Amygdala (tissue), 56 donors: ENCODE measurements at places on chromosomes 7 and 10.

DNA sequence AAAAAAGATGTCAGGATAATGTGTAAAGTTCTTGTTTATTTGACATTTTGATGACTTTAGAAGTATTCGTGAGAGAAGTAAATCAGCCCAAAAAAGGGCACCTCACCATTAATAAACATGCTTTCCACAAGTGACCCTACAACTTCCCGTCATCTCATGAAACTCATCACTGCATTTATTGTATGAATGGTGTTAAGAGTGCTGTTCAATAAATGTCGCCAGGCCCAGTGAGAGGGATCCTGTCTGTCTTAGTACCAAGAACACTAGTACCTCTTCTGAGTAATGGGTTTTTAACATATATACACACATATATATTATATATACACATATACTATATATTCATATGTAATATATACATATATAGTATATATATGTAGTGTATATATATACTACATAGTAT, 61.9 kb downstream of the TMEM26 start:
- no peak for DNase-seq

GRCh38 chr7:54664235-54665228, 94.5 kb downstream of the SEC61G start:
- peak; percentile 54 for DNase-seq

DNA sequence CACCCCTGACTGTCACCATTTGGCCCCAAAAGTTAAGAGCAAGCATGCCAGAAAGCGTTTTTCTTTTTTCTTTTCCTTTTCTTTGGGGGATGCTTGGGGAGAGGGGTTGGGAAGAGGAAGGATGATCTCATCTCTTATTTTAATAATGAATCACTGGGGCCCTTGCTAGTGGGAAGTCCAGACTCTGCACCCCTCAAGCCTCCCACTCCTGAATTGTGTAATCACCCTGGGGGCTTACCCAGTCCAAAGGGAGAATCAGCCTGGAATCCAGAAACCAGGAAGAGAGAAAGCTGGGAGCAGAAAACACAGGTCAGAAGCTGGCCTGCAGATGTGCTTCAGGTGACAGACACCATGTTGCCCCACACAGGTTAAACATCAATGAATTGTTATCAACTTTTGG, 14.7 kb upstream of the HABP2 start:
- no peak for DNase-seq

- no peak for DNase-seq
Measured at GRCh38 chr7:6271694-6272440, 557 bp downstream of the CYTH3 start.
